Psoas muscle (tissue), 8 donors: ENCODE measurements at places on chromosomes 3 and 15. TPM values are rescaled to one million over a fixed set of nuclear protein-coding genes. Genes with fewer than 3 reads are reported as not detected.

DNA sequence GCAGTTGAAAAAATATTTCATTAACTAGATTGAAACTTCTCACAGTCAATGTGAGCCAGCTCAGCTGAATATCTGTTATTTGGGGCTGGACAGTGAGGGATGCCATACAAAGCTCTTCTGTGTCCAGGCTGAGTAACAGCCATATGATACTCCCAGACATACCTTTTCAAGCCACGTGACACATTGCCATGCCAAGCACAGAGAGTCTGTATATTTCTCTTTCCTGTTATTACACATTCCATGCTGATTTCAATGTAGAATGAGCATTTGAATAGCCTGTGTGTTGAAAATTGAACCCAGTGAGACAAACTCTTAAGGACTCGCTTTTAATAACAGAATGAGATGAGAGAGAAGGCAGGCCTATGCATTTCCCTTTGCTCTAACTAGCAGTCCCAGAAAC lies 334.7 kb upstream of the RASGRP1 start:
- DNase-seq: no peak

DNA sequence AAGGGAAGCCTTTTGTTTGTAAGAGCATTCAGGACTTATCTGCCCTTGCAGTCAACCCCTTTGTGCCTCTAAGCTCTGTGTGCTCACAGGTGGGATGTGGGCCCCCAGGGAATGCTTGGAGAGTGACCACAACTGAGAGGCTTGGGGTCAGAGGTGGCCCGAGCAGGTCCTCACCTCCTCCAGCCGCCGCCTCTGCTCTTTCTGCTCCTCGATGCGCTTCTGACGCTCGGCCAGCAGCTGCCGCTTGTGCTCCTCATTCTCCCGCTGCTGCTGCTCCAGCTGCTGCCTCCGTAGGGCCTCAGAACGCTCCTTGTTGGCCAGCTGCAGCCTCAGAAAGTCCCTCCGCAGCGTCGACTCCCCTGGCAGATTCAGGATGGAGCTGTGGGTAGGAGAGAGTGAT lies 130.8 kb upstream of the SLC2A2 start:
- DNase-seq: peak; percentile 76

- DNase-seq: no peak
These were observed 29.7 kb downstream of the SEMA7A start for GRCh38 chr15:74403991-74404563.

DNA sequence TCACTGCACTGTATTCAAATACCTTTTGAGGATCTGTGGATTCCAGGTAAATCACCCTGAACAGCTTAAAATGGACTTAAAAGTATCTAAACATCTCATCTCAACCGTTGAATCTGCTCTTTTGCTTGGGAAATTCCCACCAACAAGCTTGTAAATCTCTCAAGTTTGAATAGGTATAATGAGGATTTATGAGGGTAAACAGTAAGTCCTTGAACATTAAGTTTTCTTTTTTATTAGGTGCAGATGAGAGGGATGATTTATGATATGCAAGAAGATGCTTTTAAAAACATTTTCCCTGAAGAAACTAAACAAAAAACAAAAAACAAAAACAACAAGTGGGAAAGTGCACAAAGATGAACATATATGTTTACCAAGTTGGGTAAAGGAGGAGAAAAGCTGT lies 290.6 kb downstream of the ROBO1 start:
- no peak for DNase-seq

DNA sequence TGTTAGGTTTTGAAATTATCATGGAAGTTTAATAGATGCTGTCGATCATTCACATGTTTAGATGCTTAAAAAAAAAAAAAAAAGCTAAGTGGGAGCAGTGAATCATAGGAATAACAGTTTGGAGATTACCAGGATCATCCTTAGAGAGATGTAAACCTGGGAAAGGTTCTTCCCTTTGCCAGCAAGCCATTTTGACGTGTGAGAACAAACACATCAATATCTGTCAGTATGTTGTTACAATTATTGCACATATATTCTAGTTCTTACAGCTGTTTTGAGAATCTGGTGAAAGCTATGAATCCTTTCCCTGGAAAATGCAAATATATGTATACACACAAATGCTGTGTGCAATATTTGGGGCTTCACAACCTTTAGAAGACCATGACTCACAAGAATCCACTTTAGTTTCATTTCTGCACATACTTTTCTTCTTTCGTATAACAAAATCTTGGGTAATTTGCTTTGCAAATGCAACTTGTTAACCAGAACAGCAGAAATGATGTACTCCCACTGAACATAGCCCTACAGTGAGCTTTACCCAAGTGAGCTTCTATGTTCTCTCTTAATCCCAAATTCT lies 12.0 kb downstream of the NFKBIZ start:
- no peak for DNase-seq

GRCh38 chr15:22232675-22233074 lies 152.3 kb downstream of the OR4M2 start:
- DNase-seq: no peak

GRCh38 chr3:194105292-194105691 lies 30.7 kb upstream of the HES1 start:
- no peak for DNase-seq

Gene WDR93
- 0.03 TPM for polyA plus RNA-seq

Gene GASK1A
- 0.49 TPM for polyA plus RNA-seq

DNA sequence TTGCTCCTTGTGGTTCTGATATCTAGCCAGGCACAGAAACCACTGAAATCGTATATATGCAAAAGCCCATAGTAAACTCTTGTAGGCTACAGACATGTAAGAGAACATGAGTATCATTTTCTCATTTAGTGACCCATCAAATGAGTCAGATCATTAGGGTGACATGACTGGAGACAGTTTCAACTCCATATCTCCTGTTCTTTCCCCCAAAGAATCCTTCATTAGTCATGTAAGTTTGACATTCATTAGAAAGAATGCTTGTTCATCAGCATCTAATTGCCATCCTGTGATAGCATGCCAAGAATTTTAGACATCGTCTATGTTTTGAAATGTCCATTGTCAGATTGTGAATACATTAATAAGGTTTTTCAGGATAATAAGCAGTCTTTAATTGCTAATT lies 264.9 kb upstream of the TPM1 start:
- DNase-seq: no peak

GRCh38 chr3:170108955-170109354 lies 71.2 kb downstream of the GPR160 start:
- no peak for DNase-seq

DNA sequence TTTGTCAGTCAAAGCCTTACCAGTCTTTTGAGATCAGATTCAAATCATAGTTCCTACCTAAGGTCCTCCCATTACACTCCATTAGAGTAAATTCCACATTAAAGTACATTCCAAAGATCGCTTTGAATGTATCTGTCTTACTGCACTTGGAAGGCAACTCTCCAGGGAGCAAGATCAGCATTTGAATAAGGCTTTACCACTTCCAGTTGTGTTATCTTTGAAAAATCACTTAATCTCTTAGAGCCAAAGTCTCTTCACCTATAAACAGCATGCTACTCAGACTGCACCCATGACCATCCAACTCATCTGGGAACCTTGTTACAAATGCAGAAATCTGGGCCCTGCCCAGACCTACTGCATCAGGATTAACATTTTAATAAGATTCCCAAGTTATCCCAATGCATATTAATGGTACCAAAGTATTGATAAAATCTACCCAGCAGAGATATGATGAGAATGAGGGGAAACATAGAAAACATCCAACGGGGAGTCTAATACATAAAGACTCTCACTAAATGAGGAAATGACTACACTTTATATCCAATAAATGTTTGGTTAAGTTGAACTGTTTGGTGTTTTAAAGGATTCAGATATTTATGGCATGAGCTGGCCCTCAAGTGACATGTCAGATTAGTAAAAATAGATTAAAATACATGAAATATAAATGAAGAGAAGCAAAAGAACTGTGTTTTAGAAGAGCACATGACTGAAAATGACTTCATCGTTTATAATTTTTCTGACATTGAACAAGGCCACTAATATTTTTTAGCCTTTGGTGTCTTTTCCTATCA lies 75.9 kb downstream of the TNIK start:
- no peak for DNase-seq

Gene LEKR1
- polyA plus RNA-seq: 0.12 TPM
